ENCODE measurements at places on chromosomes 1 and 21. TPM values are rescaled to one million over a fixed set of nuclear protein-coding genes. Genes with fewer than 3 reads are reported as not detected.

The BSND gene
- not detected for total RNA-seq

The MTARC2 gene
- total RNA-seq: 4.8 TPM

The DMBX1 gene
- total RNA-seq: not detected

The ADAMTSL4 gene
- 4.2 TPM for total RNA-seq

The GJC2 gene
- 2.7 TPM for total RNA-seq

The ADAM30 gene
- not detected for total RNA-seq

The SMCP gene
- total RNA-seq: not detected

The MAP3K21 gene
- 0.19 TPM for total RNA-seq

The PLA2G2D gene
- total RNA-seq: not detected

The SH2D5 gene
- 4.0 TPM for total RNA-seq

The URB1 gene
- 30.1 TPM for total RNA-seq

The SYCP1 gene
- total RNA-seq: not detected

All from regular cardiac myocyte (primary cell).